ENCODE measurements at places on chromosomes 2 and 18. TPM values are rescaled to one million over a fixed set of nuclear protein-coding genes. Genes with fewer than 3 reads are reported as not detected.

Gene TNFRSF11A
- 25.6 TPM for total RNA-seq

Gene NPPC
- total RNA-seq = not detected

Gene LONRF2
- 0.54 TPM for total RNA-seq

Gene EVX2
- total RNA-seq = not detected

Gene PRSS56
- not detected for total RNA-seq

Gene MAP3K19
- total RNA-seq = not detected

Gene TUBB8B
- not detected for total RNA-seq

Gene ASB18
- not detected for total RNA-seq

Gene C18orf32
- 32.8 TPM for total RNA-seq

Gene DSG4
- not detected for total RNA-seq

Gene PXDN
- 2.5 TPM for total RNA-seq

Gene TBR1
- 0.05 TPM for total RNA-seq

Gene MC2R
- not detected for total RNA-seq

Gene CABYR
- 1.2 TPM for total RNA-seq

Gene DHRS9
- total RNA-seq = 0.12 TPM

Gene CFAP65
- total RNA-seq = not detected

Gene CAPN10
- 59.7 TPM for total RNA-seq

Gene SH3RF3
- total RNA-seq = 0.22 TPM

Gene IL36G
- 0.29 TPM for total RNA-seq

Gene COBLL1
- not detected for total RNA-seq

Gene TNFAIP6
- total RNA-seq = not detected

Gene FNDC4
- not detected for total RNA-seq

Gene NDC80
- 51.3 TPM for total RNA-seq

Gene ERICH2
- not detected for total RNA-seq

Gene TTN
- total RNA-seq = 9.7 TPM

Gene GALNT14
- total RNA-seq = 0.27 TPM

Gene SLC16A14
- total RNA-seq = 0.22 TPM

Gene SIX2
- not detected for total RNA-seq

Gene ITPRIPL1
- total RNA-seq = 40.4 TPM

Gene CPO
- not detected for total RNA-seq

Gene BCL2
- 141 TPM for total RNA-seq

Gene L3MBTL4
- total RNA-seq = 1.1 TPM

Gene REG3A
- not detected for total RNA-seq

Gene GPAT2
- 9.8 TPM for total RNA-seq

Gene LHCGR
- not detected for total RNA-seq

Gene DOK1
- 47.5 TPM for total RNA-seq

Gene RNF125
- total RNA-seq = 40.3 TPM

Measured in T-helper 1 cell treated with Interleukin-12 subunit alpha and Interleukin-12 subunit beta and Interleukin-4 antibody, amounts not matched to agents 30 ng/mL and 1 ng/mL, for 36 hours (primary cell).